COR-L47 (cell line): ENCODE measurements at places on chromosomes 1 and 21.

- DNase-seq, result no peak
These were observed 117.8 kb upstream of the PLXNA2 start for GRCh38 chr1:208362011-208362410.

DNA sequence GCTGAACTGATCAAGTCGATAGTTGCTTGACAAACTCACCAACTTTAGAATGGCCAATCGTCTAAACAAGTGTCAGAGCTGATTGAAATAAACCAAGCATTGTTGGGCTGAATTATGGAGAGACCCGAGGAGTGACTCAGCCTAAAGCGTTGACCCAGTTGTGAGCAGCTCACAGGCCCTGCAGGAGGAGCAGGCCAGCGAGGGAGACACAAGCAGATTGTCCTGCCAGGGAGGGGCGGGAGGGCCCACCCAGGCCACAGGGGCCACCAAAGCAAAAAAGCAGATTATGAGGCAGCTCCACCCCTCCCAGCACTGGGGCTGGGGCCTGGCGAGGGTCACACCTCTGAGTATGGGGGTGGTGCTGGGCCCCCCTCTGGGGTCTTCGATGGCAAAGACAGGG lies 10.1 kb upstream of the MATN1 start:
- DNase-seq, result no peak

DNA sequence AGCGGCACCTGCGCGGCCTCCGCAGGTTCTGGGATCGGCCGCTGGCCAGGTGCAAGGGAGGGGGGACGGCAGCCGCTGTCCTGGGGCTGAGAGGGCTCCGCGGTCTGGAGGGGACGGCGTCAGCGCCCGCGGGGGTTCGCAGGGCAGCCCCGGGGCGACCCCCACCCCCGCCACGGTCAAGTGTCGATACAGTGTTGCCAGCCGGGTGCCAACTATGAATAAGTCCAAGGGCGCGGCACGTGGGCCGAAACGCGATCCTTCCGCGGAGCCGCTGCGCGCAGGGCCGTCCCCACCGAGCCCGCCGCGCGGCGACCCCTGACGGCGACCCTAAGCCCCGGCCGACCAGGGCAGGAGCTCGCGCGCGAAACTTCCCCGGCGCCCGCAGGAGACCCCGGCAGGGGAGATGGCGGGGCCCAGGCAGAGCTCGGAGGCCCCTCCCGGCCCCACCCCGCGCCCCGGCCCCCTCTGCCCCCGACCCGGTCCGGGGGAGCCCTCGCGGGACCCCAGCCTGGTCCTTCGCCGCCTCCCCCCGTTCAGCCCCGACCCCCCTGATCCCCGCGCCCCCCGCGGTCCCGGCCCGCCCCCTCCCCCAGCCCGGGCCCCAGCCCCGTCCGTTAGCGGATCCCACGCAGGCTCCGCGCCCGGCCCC lies 586 bp upstream of the AGPAT3 start:
- peak; percentile 52 for DNase-seq

GRCh38 chr1:225878282-225878681 lies 3.9 kb downstream of the TMEM63A start:
- no peak for DNase-seq

- no peak for DNase-seq
These were observed 119.8 kb downstream of the PLA2G4A start for GRCh38 chr1:186948535-186948934.

GRCh38 chr1:231628207-231628876 lies 1.8 kb downstream of the DISC1 start:
- DNase-seq, result peak; percentile 69

DNA sequence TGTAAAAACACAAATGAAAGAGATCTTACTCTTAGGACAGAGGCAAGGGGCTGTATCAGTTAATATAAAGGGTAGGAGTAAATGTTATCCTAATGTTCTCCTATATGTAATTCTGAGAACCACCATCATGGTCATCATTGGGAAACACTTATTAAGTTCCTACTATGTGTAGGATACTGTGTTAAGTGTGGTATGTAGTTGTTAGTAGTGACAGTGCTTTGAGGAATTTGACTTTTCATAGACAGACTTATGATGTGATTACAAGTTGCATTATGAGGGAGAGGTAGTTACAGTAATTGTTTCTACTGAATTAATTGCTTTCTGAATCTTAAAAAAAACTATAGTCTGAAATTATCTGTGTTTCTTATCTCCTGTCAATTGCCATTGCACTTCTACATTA lies 51.8 kb upstream of the PGD start:
- DNase-seq, result no peak

DNA sequence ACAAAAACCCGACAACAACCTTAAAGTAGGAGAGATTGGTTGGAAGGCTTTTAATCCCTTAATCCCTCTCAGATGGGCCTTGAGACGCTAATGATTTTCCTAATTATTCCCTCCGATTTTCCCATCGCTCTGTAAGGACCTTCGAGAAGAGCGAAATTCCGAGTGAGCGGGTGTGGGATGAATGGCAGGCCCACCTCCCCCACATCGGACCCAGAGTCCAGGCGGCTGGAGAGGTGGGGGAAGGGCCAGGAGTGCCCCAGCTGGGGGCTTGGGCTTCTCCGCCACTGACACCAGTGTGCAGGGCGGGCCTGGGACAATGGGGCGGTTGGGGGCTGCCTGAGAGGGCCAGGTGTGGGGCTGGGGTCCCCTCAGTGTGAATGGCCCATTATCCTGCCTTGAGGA lies 23.4 kb downstream of the RHBG start:
- no peak for DNase-seq

DNA sequence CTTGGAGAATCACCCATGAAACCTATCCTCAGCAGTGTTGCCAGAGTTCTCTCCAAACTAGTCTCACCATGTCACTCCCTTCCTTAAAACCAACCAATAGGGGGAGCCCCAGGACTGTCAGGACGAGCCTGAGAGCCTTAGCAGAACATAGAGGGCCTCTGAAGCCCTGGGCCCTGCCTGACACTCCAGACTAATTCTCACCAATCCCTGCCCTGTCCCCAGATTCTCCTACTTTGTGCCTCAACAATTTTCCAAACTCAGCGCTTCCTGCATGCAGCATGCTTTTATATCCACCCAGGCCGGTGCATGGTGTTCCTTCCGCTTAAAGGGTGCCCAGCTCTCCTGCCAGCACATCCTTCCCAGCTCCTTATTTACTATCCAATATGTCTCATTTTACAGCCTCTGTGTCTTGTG lies 42.7 kb downstream of the HSD3B1 start:
- DNase-seq, result peak; percentile 75

GRCh38 chr1:92476071-92476631 lies 10.6 kb downstream of the GFI1 start:
- DNase-seq, result no peak

- DNase-seq, result peak; percentile 97
These were observed 12.2 kb upstream of the RGS16 start for GRCh38 chr1:182616130-182617013.

- no peak for DNase-seq
These were observed 5.4 kb downstream of the ZSWIM5 start for GRCh38 chr1:45200906-45201500.

DNA sequence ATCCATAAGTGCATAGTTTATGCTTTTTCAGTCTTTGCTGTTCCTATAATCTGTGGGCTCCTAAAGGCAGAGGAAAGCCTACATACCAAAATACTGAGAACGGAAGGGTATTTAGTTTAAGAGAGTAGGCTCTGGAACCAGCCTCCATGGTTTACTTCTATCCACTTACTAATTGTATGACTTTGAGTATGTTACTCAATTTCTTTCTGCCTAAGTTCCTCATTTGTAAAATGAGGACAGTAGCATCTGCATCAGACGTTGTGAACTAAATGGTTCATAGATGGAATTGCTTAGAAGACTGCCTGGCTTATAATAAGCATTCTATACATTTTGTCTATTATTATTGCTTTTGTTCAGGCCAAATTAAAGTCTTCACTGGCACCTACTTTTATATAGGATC lies 111.0 kb downstream of the NTNG1 start:
- no peak for DNase-seq

- DNase-seq, result no peak
These were observed 16.1 kb upstream of the EDARADD start for GRCh38 chr1:236377832-236378535.

GRCh38 chr1:231699784-231700183 lies 73.2 kb downstream of the DISC1 start:
- DNase-seq, result no peak

GRCh38 chr1:202852163-202852904 lies 36.6 kb downstream of the RABIF start:
- DNase-seq, result peak; percentile 28

DNA sequence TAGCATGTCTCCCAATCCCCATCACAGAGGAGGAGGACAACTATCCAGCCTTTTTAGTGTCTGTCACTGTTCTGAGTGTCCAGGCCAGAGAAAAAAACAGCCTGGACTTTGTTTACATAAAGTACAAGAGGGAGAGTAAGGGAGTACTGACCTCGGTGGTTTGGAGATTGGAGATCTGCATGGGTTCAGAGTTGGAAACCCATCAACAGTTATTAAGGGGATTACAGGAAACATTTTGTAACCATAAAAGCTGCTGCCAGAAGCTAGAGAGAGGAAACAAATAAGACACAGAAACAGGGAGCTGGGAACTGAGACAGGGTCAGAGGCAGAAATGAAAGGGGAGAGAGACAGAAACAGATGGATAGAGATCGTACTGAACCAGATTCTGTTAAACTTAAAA lies 131.5 kb upstream of the CTTNBP2NL start:
- no peak for DNase-seq
